ENCODE measurements at places on chromosomes 7 and 10.

DNA sequence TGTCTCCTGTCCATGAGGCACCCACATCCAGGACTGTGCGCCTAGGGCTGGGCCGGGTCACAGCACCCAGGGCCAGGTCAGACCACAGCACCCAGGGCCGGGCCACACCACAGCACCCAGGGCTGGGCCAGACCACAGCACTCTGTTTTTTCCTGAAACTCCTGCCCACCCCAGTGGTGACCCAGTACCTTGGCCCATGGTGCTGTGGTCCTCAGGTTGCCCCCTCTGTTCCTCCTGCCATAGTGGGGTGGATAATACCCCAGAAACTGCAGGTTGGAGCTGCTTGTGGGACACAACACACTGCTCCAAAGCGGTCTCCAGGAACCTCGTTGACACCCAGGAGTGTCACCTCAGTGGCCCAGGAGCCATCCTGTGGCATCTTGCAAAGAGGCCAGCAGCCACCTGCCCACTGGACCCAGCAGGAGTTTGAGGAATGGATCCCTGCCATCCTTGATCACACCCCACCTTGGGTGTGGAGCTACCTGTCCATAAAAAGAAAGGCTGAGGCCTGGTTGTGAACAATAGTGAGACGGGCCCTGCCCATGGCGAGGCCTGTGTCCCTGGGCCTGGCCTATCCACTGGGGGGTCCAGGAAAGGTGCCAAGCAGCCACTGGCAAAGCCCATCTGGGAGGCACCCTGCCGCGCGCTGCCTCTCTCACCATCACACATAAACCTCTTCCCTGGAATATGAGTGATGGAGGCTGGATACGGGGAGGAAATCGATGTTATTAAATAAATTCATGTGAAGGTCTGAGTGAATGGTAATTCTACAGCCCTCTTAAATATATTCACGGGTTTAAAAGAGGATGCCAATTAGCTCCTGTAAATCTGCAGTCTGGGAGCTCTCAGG, 89.0 kb downstream of the NKX6-2 start:
- DNase-seq, result no peak

- no peak for DNase-seq
Measured at GRCh38 chr7:100835903-100836811, 8.8 kb upstream of the EPHB4 start.

DNA sequence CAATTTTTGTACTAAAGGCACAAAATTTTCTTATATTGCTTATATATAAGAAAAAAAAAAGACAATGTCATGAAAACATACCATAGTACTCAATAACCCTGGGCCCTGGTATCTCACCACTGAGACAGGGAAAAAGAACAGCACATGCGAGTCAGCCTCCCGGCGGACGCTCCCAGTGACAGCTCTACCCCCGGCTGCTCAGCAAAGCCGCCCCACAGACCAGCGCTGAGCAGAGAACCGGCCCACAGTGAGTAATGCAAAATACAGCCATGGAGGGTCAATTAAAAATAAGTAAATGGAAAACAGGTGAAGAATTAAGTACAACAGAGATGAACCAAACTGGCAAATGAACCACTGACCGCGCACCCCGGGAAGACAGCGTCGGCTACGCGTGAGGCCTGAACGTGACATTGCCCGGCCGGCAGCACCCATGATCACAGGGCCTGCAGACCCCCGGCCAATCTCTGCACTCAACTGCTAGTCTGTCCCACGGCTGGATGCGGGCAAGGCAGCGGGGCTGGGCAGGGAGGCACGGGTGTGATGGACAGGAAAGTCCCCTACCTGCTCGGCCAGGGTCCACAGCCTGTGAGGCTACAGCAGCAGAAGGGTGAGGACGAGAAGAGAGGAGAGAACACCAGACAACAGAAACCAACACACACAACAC, 175.9 kb downstream of the ZMYND11 start:
- no peak for DNase-seq

- DNase-seq, result no peak
Measured at GRCh38 chr10:119177708-119178371, 772 bp downstream of the PRDX3 start.

GRCh38 chr10:1392127-1392526, 335.9 kb downstream of the WDR37 start:
- DNase-seq, result no peak

- no peak for DNase-seq
Measured at GRCh38 chr7:2475678-2476015, 551 bp downstream of the GRIFIN start.

- no peak for DNase-seq
Measured at GRCh38 chr10:82932451-82932850, 1057.5 kb downstream of the NRG3 start.

- no peak for DNase-seq
Measured at GRCh38 chr7:1211611-1212010, 21.1 kb upstream of the UNCX start.

DNA sequence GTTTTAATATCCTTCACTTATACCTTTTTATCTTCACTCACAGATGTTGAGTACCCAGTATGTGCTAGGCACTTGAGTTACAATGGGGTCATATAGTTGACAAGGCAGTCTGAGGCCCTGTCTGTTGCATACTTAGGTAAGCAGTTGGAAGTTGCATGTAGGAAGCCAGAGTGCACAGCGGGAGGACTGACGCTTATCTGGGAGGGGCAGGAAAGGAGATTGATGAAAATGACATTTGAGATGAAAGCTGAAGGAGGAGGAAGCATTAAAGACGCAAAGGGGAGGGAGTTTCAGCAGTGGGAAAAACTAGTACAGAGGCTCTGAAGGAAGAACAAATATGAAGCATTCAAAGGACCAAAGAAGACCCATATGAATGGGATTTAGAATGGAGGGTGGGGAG, 266.2 kb downstream of the HTR7 start:
- no peak for DNase-seq

DNA sequence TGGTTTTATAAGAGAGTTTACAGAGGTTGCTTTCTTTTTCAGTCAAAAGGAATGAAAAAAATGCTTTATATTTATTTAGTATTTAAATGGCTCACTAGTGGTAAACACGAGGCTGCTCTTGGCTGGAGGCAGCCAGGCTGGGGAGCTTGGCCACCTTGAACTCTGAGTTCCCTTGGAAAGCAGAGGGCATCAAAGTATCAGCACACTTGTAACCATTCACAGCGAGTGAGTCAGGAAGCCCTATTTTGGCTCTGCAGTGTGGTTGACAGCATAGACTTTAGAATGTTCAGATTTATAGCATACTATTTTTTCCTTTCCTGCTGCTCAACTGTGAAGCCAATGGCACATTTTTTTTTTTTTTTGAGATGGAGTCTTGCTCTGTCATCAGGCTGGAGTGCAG, 51.6 kb downstream of the CYCS start:
- peak; percentile 48 for DNase-seq

DNA sequence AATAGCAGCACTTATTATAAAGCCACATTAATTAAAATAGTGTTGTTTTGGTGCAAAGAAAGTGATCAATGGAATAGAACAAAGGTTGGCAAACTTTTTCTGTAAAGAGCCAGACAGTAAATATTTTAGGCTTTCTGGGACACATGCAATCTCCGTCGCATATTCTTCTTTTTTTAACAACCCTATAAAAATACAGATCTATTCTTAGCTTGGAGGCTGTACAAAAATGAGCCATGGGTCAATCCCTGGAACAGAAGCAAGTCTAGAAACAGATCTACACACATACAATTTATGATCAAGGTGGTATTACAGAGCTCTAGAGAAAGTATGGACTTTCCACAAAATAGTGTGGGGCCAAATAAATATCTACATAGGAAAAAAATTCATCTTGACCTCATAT, 71.8 kb downstream of the ARHGAP21 start:
- no peak for DNase-seq

GRCh38 chr10:14605231-14605925, 169.3 kb downstream of the FAM107B start:
- DNase-seq, result no peak

DNA sequence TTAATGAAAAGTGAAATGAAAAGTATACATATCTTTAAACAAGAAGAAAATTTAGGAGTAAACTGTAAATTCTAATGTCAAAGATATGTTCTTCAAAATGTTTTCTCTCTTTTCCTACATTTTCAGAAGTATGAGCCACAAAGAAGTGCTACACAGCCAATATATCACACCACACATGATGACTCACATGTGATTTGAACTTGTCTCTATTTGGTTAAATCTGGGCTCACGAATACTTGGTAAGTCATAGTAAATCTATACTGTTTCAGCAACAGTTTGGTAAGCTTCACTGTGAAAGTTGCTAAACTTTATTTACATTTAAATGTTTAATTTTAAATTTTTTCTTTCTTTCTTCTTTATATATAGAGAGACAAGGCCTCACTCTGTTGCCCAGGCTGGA, 380.6 kb upstream of the IGFBP3 start:
- no peak for DNase-seq

DNA sequence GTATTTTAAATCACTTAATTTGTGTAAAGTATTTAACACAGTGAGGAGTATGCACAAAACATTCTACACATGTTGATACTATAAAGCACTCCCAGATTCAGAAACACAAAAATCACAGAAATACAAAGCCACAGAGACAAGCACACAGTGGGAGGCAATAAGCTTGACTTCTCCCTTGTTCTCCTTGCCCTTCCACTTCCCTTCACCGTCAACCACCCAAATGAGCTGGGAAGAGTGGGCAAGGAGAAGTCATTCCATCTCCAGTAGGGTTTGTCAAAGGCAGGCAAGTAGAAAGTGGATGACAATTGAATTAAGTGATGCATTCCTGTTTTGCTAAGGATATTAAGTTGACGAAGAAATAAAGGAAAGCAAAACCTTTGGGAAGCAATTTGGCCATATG, 4.2 kb upstream of the TMEM139 start:
- DNase-seq, result no peak

- no peak for DNase-seq
Measured at GRCh38 chr10:24930427-24930826, 22.0 kb downstream of the PRTFDC1 start.

- no peak for DNase-seq
Measured at GRCh38 chr7:69018200-69018599, 580.1 kb upstream of the AUTS2 start.

DNA sequence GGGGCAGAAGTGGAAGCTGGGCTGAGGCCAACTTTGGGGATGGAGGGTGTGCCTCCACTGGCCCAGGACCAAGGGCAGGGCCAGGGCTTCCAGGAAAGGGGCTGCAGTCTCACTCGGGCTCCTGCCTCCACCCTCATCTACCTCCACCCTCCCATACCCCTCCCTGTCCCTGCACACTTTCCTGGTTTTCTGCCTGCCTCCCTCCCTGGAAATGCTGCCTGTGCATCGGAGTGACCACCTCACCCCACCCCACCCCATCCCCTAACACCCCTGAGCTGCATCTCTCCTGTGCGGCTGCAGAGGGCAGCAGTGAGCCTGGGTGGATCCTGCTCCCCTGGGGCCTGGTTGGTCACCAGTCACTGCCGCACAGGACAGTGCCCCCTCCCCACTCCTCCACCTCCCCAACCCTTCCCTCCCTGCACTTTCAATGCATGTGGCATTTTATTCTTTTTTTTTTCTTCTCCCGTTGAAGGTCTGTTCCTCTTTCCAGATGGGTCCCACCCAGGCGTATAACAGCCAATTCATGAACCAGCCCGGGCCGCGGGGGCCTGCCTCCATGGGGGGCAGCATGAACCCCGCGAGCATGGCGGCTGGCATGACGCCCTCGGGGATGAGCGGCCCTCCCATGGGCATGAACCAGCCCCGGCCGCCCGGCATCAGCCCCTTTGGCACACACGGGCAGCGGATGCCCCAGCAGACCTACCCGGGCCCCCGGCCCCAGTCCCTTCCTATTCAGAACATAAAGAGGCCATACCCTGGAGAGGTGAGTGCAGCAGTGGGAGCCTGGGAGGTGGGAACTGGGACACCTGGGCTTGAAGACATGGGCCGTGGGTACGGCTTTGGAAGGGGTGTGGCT, 54.1 kb upstream of the PPIF start:
- peak; percentile 73 for DNase-seq

DNA sequence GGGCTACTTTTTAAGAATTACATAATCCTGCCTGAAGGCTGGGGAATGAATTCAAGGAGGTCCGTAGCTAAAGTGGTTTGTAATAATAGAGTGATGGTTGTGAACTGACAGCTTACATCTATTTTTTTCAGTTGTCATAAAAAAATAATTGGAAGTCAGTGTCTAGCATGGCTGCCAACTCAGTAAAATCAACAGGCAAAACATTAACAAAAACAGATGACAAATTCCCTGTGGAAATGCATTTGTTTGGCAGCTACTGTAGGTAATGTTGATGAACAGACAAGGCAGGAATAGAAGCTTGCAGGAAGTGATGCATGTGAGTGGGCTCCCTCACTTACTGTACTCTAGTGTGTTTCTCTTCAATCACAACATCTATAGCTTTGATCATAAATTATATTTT, 766.0 kb upstream of the POT1 start:
- DNase-seq, result no peak

- DNase-seq, result peak; percentile 93
Measured at GRCh38 chr10:110497438-110498086, at the start of gene DUSP5. TSS of gene DUSP5 (plus strand) at chr10:110497907. CDS start at chr10:110498122, 215 bp downstream.

- DNase-seq, result peak; percentile 84
Measured at GRCh38 chr10:86960003-86960862, 1.8 kb downstream of the SNCG start.

- no peak for DNase-seq
Measured at GRCh38 chr7:6226194-6226799, 46.1 kb downstream of the CYTH3 start.

DNA sequence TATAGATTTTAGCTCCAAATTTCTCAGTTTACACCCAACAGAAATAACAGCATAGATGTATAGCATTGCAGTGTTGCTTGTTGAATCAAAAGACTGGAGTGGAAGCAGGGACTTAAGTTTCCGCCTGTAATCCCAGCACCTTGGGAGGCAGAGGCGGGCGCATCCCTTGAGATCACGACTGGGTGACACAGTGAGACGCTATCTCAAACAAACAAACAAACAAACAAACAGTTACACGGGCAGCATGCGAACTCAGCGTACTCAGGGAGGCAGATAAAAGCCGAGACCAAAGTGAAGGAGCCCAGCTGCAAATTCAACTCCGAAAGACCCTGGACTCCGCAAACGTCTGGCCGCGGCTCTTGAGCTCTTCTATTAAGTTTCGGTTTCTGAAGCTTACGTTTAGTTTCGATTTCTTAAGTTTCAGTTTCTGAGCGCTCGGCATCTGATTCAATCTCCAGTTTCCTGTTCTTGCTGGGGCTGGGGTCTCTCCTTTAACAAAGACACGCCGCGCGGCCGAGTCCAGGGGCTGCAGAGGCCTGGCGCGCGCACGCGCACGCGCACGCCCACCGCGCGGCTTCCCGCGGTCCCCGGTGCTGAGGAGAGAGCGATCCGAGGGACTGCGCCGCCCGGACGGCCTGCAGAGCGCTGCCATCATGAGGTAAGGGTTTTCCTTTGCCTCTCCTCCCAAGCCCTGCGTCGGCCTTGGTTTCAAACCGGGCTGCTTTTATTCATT, at the start of gene IFIT5:
TSS of gene IFIT5 (plus strand) at position 423 of the 733 bp plus-strand sequence. CDS start at position 654, 231 bp downstream.
- peak; percentile 74 for DNase-seq

GRCh38 chr7:122027058-122027457, 117.0 kb downstream of the AASS start:
- DNase-seq, result no peak

DNA sequence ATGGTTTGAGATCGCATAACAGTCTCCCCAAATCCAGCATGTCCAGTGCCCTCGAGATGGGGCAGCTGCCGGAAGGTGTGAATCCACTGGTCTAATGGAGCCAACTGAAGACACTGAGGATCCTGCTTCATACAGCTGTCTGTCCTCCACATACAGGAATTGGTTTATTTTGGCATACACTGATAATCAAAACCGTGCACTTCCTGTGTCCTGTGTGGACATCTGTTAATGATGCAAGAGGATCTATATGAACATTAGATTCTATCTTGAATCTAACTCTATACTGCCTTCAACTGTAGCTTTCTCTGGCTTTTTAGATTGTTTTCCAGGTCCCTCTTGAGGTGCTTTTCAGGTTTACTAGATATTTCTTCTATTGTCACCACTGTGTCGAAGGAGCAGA, 3.0 kb upstream of the JAZF1 start:
- no peak for DNase-seq
